ENCODE measurements at places on chromosomes 6 and 20.

DNA sequence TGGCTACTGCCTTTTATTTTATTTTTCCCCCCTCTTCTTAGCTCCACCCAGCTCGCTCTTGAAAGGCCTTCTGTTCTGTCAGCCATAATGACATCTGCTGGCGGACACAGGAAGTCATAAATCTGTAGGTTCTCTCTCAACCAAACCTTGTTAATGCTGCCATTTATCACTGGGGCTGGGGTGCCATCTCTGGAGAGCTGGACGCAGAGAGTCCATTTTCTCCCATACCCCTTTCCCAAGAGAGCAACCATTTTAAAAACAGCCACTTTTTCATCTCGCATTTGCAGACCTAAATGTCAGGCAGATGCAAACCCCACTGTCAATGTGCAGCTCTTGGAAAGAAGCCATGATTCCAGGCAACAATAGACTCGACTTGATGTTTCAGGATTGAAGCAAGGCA lies 13.0 kb upstream of the TSHZ2 start:
- DNase-seq = peak; percentile 89

GRCh38 chr6:5217356-5217755 lies 43.4 kb downstream of the LYRM4 start:
- peak; percentile 75 for DNase-seq

- no peak for DNase-seq
These were observed 191.2 kb upstream of the RREB1 start for GRCh38 chr6:6916598-6916997.

- DNase-seq = no peak
These were observed 20.7 kb upstream of the BCAS1 start for GRCh38 chr20:54091120-54091480.

GRCh38 chr6:69022993-69023392 lies 387.9 kb downstream of the ADGRB3 start:
- no peak for DNase-seq

- DNase-seq = no peak
These were observed 7.6 kb downstream of the STXBP5 start for GRCh38 chr6:147211831-147212230.

- DNase-seq = no peak
These were observed 12.5 kb downstream of the CASP8AP2 start for GRCh38 chr6:89842228-89842627.

DNA sequence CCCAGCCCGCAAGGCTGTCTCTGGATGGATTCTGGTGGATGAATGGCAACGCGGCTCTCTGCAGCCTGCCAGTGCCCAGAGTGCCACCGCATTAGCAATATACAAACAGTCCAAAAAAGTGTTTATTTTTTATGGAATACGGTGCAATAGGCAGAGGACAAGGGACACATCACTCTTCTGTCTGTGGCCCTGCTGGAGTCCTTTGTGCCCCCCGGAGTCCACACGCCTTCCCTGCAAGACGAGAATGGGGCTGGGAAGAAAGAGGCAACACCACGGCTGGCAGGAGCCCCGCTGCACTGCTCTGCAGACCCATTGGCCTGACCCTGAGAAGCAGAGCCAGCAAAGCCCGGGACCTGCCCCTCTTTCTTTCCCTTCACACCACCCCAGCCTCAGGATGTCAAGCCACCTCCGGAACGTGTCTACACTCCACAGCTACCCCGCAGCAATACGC lies 196.3 kb downstream of the SYNDIG1 start:
- DNase-seq = peak; percentile 15

GRCh38 chr6:26312501-26313397 lies 52.2 kb upstream of the BTN3A2 start:
- DNase-seq = peak; percentile 96

- no peak for DNase-seq
These were observed 35.2 kb upstream of the CLDN20 start for GRCh38 chr6:155228546-155229166.

GRCh38 chr6:150880336-150880735 lies 14.8 kb downstream of the MTHFD1L start:
- DNase-seq = no peak

DNA sequence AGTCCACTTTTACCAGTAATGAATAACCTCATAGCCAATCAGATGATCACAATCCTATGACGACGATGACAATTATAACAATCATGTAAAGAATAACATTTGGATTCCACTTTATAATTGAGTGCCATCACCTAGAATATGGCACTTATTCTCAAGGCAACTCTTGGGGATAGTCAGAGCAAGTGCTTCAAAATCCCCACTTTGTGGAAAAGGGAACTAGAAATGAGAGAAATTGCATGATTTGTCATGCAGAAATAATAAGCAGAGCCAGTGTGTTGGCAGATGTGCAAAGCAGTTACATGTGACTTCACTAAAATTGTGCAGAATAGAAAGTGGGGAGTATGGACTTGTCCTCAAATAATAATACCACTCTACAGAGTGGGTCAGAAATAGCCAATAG lies 41.3 kb downstream of the FRK start:
- DNase-seq = no peak

DNA sequence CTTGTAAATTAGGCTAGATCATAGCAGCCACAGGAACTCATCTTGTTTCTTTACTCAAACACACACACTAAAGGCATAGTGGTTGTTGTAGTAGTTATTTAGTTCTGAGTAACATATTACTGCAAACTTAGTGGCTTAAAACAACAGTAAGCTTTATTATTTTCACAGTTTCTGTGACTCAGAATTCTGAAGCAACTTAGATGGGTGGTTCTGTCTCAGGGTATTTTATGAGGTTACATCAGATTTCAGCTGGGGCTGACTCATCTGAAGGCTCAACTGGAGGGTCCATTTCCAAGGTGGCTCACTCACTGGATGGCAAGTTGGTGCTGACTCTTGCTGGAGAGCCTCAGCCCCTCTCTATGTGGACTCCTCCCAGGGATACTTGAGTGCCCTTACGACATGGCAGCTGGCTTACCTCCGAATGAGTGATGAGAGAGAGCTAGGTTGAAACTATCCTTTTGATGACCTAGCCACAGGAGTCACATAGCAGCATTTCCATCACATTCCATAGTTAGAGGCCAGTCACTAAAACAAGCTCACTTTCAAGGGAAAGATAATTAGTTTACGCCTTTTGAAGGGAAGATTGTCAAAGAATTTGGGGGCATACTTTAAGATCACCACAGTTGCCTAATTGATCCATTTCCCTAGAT lies 136.5 kb upstream of the PRND start:
- DNase-seq = no peak

- DNase-seq = peak; percentile 87
These were observed 557 bp upstream of the DYNLRB1 start for GRCh38 chr20:34515484-34516246.

DNA sequence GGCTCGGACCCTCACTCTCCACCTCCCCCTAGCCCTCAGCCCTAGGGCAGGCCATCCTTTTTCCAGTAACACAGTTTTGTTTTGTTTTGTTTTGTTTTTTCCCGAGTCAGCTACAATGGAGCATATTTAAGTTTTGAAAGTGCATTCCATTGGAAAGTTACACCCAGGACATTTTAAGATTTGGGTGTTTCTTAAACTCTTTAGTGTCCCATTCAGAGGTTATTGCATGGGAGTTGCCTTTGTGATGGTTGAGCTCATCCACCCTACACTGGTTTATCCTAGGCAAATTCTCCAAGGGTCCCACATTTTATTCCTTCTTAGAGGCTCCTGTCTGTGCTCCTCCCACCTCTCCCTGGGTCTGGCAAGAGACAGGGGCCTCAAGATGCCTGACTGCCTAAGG lies 58.9 kb downstream of the THBS2 start:
- no peak for DNase-seq

DNA sequence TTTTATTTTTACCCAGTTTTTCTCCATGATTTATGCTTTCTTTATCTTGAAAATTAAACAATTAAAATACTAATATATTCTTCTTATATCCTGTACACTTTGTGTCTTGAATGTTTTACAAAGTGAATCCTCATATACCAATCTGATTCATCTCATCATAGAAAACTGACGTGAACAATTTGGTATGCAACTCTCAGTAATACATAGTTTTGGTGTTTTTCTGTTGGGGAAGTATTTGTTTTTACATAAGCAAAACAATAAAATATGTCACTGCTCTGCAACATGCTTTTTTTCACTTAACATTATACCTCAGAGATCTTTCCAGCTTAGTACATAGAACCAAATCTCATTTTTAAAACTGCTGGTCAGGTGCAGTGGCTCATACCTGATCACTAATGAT lies 14.7 kb downstream of the DNAAF9 start:
- no peak for DNase-seq

- DNase-seq = no peak
These were observed 5.3 kb downstream of the C6orf163 start for GRCh38 chr6:87349896-87350295.

GRCh38 chr6:155232848-155233247 lies 31.0 kb upstream of the CLDN20 start:
- no peak for DNase-seq

Measured in NCI-H82 (cell line).